ENCODE measurements at places on chromosomes 13 and 19.

GRCh38 chr13:41458761-41459431, 1.5 kb downstream of the RGCC start:
- DNase-seq, result peak; percentile 30

DNA sequence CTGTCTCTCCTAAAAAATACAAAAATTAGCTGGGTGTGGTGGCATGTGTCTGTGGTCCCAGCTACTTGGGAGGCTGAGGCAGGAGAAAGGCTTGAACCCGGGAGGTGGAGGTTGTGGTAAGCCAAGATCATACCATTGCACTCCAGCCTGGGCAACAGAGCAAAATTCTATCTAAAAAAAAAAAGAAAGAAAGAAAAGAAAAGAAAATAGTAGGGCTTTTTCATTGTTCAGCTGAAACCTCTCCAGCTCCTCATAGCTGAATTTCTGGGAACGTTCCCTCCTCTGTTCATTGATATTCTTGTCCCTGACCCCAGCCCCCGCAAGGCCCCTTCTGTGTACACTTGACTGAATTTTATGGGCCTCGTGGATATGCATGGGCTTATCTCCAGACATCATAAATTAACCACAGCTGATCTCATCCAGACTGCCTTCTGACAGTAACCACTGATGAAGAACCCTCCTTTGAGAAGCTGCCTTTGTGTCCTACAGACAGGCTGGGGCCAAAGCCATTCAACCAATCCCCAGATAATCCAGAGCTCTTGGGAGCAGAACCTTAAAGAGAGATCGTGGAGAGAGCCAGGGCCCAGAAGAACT, at the start of gene ELSPBP1:
ELSPBP1 (plus strand) TSS at position 424 of the 594 bp plus-strand sequence. CDS start 14,036 bp downstream, outside the sequence.
- DNase-seq, result no peak

DNA sequence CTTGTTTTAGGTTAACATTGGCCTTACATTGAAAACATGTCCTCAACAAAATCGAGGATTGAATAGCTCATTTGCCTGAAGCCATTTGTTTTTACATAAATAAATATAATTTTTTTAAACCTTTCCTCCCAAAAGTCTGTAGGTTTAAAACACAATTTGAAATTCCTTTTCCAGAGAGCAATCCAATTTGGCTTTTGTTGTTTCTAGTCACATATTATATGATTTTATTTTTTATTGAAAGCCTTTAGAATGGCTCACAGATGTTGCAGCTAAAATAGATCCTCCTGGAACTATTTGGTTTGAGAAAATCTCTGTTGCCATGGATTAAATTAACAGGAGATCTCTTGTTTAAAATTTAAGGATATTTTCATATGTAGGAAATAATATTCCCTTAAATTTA, 512.6 kb downstream of the KLF5 start:
- no peak for DNase-seq

GRCh38 chr13:63651394-63651793, 2235.7 kb upstream of the PCDH20 start:
- DNase-seq, result no peak

GRCh38 chr19:50413531-50413930, 5.2 kb upstream of the SPIB start:
- DNase-seq, result no peak

GRCh38 chr19:4640247-4641000, 1.1 kb downstream of the TNFAIP8L1 start:
- DNase-seq, result no peak

GRCh38 chr13:40410315-40410714, 256.1 kb downstream of the FOXO1 start:
- no peak for DNase-seq

DNA sequence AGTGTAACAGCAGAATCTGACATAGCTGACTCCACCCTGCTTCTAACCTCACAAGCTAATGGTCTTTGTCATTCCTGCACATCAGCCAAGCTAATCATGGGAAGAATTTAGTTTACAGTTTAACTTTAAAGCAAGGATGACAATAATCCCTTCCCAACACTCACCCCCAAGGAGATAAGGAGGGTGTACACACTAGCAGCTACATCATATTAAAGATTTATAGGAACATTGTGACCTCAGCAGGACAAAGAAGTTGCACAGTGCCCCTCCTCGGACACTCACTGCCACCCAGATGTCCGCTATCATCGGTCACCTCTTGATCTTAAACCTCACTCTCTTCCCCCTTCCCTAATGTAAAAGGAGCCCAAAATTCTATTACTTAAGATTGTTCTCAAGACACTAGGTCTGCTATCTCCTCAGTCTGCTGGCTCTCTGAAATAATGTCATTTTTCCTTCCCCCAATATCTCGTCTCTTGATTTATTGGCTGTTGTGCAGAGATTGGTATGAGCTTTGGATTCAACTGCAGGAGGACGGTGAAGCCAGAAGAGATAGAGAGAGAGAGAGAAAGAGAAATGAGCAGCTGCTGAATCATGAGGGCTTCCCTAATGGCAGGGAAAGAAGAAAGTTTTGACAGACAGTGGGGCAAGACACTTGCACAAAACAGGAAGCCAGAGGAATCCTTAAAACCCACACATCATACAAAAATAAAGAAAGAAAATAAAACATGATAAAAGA, 17.5 kb upstream of the FFAR2 start:
- DNase-seq, result no peak

GRCh38 chr13:112991609-112992008, 22.6 kb downstream of the MCF2L start:
- DNase-seq, result no peak

GRCh38 chr19:10805065-10805757, 30.8 kb downstream of the TMED1 start:
- no peak for DNase-seq

DNA sequence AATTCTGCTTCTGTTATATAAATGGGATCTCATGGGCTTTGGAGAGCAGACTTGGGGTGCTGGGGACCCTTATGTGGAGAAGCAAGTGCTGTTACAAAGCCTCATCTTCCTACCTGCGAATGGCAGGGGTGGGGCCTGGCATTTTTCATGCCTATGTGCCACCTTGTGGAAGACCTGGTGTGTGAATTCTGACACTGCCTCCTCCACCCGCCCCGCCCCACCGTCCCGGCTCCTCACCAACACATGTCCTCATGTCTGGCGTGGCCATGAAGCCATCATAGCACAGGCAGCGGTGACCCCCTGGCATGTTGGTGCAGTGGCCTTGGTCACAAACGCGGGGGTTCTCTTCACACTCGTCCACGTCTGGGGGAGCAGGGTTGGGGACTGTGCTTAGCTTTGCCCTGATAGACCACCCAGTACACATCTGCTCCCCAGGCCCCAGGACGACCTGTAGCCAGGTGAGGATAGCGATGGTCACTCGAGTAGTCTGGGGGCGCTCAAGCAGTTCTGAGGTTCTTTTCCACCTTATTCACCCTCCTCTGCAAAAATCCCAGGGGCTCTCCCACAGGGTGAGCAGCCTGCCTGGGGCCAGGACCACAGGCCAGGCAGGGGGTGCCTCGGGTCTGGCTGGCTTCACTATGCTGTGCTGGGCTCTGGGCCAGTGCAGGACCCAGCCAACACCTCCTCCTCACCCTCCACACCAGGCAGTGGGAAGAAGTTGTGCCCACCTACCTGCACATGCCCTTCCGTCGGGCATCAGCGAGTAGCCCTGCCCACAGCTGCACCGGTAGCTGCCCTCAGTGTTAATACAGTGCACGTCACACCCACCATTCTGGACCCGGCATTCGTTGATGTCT, 32.7 kb downstream of the FBN3 start:
- DNase-seq, result no peak

- no peak for DNase-seq
Observed at GRCh38 chr13:61833228-61833627, 417.6 kb upstream of the PCDH20 start.

DNA sequence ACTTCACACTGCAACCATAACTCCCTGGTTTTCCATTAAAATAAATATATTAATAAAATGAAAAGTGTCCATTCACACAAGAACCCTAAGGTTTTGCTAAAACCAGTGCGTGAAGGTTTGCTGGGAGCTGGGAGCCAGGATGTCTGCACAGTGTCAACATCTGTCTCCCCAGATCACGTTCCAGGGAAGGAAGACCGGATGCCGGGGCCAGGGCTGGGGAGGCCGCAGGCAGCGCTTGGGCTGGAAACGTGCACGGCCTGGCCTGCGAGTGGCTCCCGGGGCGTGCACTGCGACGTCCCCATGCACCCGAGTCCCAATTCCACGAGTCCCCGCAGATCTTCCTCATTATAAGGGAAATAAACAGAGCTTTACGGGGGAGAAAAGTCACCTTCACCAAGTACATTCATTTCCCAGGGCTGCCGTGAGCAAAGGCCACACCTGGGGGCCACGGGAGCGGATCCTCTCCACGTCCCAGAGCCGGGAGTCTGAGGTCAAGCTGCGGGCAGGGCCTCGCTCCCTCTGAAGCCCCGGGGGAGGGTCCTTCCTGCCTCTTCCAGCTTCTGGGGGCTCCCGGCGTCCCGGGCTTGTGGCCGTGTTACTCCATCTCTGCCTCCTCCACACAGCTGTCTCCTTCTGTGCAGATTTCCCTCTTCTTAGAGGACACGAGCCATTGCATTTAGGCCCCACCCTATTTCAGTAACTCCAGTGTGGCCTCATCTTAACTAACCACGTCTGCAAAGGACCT, 12.8 kb downstream of the SHC2 start:
- no peak for DNase-seq

Measured in fibroblast of skin of abdomen (primary cell).